HT-29 (cell line): ENCODE measurements at places on chromosomes 6 and 20. TPM values are rescaled to one million over a fixed set of nuclear protein-coding genes. Genes with fewer than 3 reads are reported as not detected.

GRCh38 chr20:37331060-37331857, 14.7 kb upstream of the SRC start:
- no peak for DNase-seq

GRCh38 chr6:68726992-68727391, 91.9 kb downstream of the ADGRB3 start:
- no peak for DNase-seq

Gene CYP39A1
- 0.94 and 1.3 TPM in 2 replicates for total RNA-seq

DNA sequence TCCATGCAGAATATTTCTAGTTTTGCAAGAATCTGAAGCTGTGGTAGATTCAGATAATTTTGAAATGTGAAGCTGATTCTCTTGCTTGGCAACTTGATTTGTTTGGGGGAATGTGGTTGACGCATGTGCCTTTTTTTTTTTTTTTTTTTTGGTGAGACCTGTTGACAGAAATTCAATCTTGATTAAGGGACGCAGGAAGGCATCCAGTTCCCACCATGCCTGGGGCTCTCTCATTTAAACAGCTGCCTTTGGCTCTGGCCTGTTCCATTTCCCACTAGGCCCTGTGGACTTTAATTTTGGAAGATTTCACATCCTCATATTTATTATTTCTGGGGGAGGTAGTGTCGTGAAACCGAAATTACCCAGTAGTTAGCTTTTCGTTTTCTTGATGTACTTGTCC, 8.6 kb downstream of the TPX2 start:
- no peak for DNase-seq

DNA sequence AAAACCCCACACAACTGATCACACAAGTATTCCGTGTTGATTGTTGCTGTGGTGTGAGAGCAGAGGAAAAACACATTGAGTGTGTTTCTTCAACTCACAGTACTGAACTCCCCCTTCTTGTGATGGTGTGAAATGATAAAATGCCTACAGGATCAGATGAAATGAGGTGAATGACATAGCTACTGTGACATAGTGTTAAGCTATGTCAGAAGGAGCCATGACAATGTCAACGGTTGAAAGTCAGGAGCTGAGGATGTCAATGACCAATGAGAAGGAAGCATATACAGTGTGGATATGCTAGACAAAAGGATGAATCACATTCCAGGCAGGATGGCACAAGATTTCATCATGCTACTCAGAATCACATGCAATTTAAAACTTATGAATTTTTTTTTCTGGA, 38.8 kb downstream of the WASF1 start:
- DNase-seq, result no peak

Gene SLC25A27
- total RNA-seq, result 4.6 and 5.8 TPM in 2 replicates

Gene TMEM217
- 1.4 and 1.8 TPM in 2 replicates for total RNA-seq

DNA sequence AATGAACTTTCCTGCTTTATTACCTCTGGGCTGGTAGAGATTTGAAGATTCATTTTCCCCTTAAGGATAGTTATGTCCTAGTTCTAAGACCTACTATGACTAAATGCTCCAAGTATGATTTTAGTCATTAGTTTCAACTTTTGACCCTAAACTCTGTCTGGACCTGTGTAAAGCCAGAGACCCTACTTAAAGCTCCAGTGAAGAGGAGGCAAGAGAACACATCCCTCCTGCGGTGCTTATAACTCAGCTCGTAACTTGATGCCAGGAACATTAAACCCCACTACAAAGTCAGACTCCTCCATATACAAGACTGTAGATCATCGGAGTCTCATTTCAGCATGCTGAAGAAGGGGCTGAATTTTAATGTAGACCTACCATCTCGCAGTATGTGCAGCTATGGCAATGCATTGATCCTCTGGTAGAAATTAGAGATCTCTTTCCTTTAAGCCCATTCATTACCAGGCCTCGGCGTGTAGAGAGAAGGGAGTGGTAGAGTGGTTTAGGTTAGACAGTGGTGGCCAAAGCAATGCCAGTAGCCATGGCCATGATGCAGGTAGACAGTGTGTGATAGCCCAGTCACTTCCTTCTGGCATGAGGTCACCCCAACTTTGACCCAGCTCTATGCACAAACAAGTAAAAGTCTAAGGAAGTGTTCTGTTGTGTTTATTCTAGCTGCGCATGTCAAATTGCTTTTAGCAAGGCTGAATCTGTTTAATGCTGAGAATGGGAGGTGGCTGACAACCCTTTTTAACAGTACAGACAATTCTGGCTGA, 34.8 kb upstream of the MYB start:
- no peak for DNase-seq

DNA sequence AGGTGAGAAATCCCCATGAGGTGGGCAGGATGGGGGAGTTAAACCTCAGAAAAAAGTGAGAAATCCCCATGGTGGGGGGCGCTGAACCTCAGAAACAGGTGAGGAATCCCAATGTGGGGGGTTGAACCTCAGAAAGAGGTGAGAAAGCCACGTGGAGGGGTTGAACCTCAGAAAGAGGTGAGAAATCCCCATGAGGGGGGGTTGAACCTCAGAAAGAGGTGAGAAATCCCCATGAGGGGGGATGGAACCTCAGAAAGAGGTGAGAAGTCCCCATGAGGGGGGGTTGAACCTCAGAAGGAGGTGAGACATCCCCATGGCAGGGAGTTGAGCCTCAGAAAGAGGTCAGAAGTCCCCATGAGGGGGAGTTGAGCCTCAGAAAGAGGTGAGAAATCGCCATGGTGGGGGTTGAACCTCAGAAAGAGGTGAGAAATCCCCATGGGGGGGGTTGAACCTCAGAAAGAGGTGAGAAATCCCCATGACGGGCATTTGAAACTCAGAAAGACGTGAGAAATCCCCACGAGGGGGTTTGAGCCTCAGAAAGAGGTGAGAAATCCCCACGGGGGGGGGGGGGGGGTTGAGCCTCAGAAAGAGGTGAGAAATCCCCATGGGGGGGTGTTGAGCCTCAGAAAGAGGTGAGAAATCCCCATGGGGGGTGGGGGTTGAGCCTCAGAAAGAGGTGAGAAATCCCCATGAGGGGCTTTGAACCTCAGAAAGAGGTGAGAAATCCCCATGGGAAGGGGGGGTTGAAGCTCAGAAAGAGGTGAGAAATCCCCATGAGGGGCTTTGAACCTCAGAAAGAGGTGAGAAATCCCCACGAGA, 14.3 kb upstream of the GOPC start:
- no peak for DNase-seq

DNA sequence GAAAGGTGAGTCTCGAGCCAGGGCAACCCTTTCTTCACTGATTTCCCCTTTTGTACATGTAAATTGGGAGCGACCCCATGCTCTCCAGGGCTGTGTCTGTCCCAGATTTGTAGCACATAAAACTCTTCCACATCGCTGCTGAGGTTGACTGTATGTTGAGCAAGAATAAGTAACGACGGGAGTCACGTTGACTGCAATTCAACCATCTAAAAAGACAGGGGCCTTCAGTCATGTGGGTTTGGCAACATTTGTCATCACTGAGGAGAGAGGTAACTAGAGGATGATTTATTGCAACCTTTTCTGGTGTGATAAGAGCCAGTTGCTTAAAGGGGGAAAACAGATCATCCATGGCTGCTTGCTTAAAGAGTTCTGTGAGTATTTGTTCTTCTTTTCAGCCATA, 159.4 kb upstream of the SULF2 start:
- DNase-seq, result no peak

- DNase-seq, result no peak
Measured at GRCh38 chr6:122553697-122554096, 56.5 kb upstream of the PKIB start.

GRCh38 chr6:137880746-137881521, 13.9 kb downstream of the TNFAIP3 start:
- DNase-seq, result no peak

Gene KCNK15
- total RNA-seq, result not detected in 2 replicates

Gene PKIB
- 5.8 and 6.1 TPM in 2 replicates for total RNA-seq

GRCh38 chr6:137830511-137830911, 36.5 kb upstream of the TNFAIP3 start:
- DNase-seq, result no peak

DNA sequence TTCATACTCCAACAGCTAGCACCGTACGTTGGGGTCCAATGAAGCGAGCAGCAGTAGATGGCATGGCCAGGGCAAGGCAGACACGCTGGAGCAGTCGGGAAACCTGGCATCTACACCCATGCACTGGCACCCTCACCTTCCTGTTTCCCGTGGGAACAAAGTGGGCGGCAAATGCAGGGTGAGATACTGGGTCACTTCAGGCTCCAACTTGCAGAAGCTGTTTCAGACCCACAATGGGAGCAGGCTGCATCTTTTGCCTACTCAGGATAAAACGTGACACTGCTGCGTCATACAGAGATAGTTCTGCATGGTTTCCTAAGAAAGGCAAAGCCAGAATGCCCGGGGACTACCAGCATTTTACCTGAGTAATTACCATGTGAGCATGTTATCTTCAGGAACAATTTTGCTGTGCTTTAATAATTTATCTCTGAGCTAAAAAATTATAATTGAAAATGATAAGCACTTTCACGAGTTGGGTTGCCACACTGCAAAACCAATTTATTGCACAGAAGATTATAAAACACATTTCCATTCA, 10.9 kb upstream of the CD93 start:
- DNase-seq, result no peak

- DNase-seq, result no peak
Measured at GRCh38 chr20:25738198-25738597, 41.5 kb upstream of the ZNF337 start.

Gene PEDS1
- 98.1 and 98.6 TPM in 2 replicates for total RNA-seq

DNA sequence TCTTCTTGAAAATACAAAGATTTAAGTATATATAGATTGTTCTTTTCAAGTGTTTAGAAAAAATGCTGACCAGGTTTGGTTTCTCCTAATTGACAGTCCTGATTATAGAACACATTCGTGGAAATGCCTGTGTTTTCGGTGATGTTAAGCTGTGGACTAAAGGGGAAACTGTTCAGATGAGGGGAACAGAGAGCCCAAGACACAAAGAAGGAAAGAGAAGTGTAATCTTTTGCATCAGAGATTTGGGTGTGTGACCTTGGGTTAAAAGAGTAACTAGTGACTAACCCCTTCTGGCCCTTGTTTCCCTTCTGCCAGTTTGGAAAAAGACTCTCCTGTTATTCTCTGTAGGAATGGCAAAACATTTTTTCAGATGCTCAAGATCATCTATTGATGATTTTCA, 331.3 kb downstream of the RIMS1 start:
- DNase-seq, result no peak

GRCh38 chr6:92791403-92791802, 628.0 kb downstream of the EPHA7 start:
- no peak for DNase-seq

- DNase-seq, result no peak
Measured at GRCh38 chr6:111809264-111809663, 64.0 kb downstream of the FYN start.

DNA sequence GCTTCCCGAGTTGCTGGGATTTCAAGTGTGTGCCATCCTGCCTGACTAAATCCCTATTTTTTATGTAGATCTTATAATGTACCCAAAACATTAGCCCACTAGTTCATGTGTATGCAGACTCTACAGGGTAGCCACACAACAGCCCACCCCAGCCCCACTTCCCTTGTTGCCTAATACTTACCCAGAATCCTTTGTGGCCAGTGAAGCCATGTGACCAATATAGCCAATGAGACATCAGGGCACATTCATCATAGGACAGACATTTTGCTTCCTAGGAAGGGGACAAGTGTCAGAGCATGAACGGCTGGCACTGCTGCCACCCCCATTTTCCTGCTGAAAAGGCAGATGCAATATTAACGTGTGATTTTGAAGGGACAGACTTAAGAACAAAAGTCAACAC, 36.0 kb upstream of the TCP11 start:
- no peak for DNase-seq

DNA sequence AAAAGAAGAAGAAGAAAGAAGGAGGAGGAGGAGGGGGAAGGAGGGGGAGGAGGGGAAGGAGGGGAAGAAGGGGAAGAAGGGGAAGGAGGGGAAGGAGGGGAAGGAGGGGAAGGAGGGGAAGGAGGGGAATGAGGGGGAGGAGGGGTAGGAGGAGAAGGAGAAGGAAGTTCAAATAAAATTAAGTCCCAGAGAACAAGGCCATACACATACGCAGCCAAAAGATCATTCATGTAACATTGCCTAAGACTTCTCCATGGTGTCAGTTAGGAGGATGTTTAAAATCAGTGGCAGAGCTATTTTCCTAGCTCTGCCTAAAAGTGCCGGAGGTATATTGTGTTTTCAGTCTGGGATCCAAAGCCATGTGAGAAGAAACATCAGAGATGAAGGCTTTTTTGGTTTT, 75.8 kb downstream of the PLCB4 start:
- no peak for DNase-seq

Gene C6orf163
- total RNA-seq, result not detected in 2 replicates

DNA sequence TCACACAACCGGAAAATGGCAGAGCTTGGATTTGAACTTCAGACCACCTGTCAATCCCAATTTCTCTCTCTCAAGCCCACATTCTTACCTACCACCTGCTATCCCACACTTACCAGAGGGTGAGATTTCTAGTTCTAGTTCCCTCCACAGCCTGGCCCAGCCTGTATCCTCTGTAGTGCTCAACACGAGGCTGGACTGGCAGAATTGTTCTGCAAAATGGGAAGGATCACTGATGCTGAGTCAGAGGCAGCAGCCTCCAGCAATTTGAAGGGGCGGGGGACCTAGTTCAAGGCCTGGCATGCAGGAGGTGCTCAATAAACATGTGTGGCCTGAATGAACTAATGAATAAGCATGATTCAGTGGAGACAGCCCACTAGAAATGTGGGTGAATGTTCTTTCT, 53.6 kb upstream of the TTPAL start:
- DNase-seq, result no peak

Gene PSMB1
- total RNA-seq, result 358 and 431 TPM in 2 replicates

Gene KCNK16
- total RNA-seq, result not detected in 2 replicates

DNA sequence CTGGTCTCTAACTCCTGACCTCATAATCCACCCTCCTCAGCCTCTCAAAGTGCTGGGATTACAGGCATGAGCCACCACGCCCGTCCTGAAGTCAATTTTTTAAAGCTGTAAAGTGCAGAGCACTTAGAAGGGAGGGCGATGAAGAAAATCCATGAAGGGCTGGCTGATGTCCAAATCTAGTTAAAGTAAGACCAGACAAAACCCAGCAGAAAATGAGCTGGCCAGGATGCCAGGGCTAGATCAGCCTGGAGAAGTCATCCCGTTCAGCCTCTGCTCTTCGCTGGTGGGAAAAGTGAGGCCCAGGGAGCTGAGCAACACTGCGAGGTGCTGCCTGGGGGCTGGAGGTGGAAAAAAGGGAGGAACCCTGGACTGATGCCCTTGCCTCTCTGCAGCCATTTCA, 3.1 kb downstream of the BPIFB4 start:
- DNase-seq, result no peak

- DNase-seq, result no peak
Measured at GRCh38 chr6:89482126-89482525, 49.2 kb downstream of the ANKRD6 start.

- no peak for DNase-seq
Measured at GRCh38 chr20:18729231-18729825, 84.3 kb upstream of the SCP2D1 start.

Gene LAMA4
- not detected in 2 replicates for total RNA-seq

- DNase-seq, result no peak
Measured at GRCh38 chr6:42963179-42963854, 2.8 kb downstream of the GNMT start.

Gene OPRM1
- not detected in 2 replicates for total RNA-seq

Gene GSTA3
- not detected in 2 replicates for total RNA-seq

GRCh38 chr6:33906439-33906838, 102.6 kb upstream of the MLN start:
- DNase-seq, result no peak
